H9 (cell line): ENCODE measurements at places on chromosomes 3 and 15. TPM values are rescaled to one million over a fixed set of nuclear protein-coding genes. Genes with fewer than 3 reads are reported as not detected.

Gene WDR93
- total RNA-seq = not detected in 2 replicates

DNA sequence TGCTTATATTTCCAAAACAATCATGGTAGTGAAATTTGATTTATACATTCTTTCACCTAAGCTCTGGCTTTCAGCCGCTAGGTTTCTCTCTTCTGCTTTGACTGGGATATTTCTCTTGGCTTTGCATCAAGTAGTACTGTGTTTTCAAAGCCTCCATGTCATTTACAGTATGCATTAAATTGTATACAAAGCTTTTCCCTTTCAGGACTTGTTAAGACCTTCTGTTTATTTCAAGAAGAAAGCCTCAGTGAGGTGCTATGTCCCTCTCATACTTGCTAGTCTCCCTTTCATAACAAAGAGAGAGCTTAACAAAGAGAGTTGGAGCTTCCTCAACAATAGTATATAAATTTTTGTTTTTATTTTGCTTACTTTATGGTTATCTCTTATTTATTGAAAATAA is 84.2 kb upstream of the SLC25A26 start:
- DNase-seq = no peak

- DNase-seq = no peak
Measured at GRCh38 chr3:30004481-30004880, 601.9 kb upstream of the TGFBR2 start.

DNA sequence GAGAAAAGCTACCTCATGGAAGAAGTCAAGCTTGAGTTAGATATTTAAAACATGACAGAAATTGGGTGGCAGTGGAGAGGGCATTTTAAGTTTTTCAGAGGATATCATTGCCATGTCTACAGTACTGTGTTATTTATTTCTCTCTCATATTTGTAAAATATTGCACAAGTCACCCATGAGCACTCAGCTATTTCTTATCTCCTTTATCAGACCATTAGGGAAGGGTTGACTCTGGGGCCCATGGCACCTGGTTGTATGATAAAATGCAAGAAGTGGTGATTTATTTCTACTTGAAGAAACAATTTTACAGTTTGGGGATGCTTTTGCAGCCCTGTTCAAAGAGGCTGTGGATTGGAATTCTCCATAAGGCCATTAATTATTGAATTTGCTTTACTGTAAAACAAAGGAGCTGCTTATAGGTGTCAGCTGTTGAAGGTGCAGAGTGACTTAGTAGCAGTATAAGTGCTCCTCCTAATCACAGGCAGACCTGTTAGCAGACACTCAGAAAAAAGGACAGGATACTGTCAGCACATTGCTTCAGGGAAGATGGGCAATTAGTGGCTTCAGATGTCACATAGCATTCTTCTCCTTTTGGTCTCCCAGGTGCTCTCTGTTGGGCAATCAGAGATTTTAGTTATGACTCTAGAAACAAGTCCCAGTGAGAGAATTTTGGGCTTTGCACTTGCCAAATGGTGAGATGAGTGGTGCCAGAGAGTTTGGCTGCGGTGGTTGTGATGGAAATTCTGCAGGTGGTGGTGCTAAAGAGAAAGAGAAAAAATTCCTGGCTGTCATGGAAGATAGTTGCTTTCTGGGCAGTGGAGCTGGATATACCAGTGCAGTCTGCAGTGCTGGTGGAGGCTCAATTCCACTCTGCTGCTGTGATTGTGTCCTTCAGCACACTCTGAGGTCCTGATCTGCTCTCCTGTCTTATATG is 129.7 kb upstream of the ROPN1 start:
- no peak for DNase-seq

DNA sequence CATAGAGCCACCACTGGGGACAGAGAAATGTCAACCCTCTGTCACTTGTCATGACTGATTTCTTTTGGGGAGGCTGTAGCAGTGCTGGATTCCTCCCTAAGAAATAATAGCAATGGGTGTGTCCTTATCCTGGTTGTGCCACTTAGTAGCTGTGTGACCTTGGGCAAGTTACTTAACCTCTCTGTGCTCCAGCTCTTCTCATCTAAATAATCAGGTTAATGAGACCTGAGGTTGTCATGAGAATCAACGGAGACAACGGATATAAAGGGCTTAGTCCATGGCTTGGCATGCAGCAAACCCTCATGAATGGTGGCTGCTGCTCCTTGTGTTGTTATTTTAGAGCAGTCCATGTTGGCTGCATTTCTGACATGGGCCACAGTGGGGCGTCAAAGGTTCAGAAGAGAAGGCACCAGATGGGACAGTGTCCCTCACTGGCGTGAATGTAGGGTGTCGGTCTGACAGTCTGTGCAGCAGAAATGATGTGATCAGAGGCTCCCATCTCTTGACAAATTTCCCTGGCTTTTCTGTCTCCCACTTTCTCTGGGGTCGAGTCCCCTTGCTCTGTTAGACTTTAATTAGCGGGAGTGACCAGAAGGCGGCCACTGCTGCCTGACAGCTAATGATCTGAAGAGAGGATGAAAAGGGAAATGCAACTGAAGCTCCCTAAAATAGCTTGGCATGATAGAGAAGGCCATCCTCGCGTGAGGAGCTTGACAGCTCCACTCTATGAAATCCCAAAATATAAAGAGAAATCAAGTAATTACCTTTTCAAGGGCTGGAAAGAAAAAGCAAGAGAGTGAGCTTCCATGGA is 209.4 kb downstream of the CADPS start:
- DNase-seq = peak; percentile 83

Gene PLAAT1
- 4.4 and 5.6 TPM in 2 replicates for total RNA-seq

DNA sequence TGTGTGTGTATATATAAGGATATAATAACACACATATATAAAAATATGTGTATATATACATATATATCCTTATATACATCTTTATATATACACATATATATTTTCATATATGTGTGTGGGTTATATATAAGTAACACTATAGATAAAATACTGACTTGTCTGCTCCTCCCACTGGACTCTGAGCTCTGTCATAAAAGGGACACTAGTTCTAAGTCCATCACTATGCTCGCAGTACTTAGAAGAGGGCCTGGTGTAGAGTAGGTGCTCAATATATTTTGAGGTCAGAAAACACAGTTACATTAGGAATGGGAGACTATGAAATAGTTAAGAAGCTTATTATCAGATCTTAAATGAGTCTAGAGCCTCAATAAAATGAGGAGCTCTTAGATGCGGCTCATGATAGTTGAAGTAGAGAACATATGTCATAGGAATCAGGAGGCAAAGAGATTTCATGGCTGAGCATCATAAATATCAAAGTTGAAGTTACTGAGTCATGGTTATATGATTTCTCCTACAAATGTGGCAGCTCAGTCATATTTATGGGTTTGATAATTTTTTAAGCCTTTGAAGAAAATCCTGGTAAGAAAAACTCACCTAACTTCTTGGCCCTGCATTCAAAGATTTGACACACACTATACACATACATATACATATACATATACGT is 371.2 kb upstream of the THBS1 start:
- no peak for DNase-seq

DNA sequence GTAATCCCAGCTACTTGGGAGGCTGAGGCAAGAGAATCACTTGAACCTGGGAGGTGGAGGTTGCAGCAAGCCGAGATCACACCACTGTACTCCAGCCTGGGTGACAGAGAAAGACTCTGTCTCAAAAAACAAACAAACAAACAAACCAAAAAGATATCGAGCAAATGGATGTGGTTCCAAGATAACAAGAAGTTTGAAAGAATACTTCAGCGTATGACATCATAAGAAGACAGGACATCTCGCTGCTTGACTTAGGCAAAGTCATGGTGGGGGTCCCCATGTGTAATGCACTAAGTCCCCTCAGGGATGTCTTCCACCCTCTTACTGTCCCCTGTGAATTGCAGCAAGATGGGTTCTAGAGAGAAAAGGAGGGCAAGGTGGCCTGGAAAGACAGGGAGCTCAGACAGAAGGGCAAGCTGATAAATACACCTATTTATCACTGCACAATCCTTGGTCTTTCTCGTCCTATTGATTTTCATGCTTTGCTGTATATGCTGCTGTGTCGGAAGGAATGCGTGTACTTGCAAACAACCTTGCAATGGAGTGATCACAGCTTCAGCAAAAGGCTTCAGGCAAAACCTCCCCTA is 115.0 kb downstream of the BDH1 start:
- DNase-seq = no peak

DNA sequence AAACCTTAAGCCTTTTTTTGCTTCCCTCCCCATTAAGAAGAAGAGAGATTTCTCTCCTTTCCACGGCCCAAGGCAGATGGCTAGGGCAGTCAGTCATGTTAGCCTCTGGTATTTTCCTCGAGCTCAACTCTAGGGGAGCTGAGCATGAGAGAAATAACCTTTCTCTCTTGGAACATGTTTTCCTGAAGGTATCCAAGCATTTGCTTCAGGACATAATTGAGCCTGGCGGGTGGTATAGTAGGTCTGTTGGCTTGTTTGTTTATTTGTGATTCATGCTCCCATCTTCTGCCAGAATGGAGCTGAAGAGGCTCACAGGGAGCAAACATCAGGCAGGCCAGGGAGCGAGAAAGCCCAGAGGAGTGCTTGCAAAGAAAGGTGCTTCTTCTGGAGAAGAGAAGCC is 102.5 kb downstream of the MESD start:
- no peak for DNase-seq

Gene GP9
- total RNA-seq = not detected in 2 replicates

GRCh38 chr3:32481791-32482631 is 20.6 kb downstream of the CMTM6 start:
- DNase-seq = no peak

Gene DTWD1
- 26.7 and 27.7 TPM in 2 replicates for total RNA-seq

Gene NT5DC2
- total RNA-seq = 441 and 444 TPM in 2 replicates

Gene MUC4
- total RNA-seq = 0.70 and 1.2 TPM in 2 replicates

Gene ABHD5
- 13.1 and 15.9 TPM in 2 replicates for total RNA-seq

Gene ARGFX
- not detected in 2 replicates for total RNA-seq

Gene HRG
- not detected in 2 replicates for total RNA-seq

DNA sequence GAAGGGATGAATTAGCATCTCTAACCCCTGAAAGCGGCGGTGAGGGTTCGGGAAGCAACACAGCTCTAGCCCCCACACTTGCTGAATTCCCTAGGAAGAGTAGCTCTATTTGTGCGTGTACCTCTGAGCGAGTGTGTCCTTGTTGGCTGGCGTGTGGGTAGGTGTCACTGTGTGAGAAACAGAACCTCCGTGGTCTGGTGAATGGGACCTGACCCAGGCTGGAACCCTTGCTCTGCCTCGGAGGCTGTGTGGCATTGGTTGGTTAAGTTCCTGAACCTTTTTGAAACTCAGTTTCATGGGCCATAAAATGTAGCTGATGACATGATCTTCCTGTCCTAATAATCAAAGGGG is 414 bp upstream of the TMEM115 start:
- DNase-seq = no peak

- peak; percentile 70 for DNase-seq
Measured at GRCh38 chr15:65082303-65082953, 5.9 kb downstream of the KBTBD13 start.
